Activated naive CD4-positive, alpha-beta T cell treated with anti-CD3 and anti-CD28 coated beads, Interleukin-2, amount 50 U/mL, for 16 hours (primary cell): ENCODE measurements at places on chromosomes 5 and 9.

DNA sequence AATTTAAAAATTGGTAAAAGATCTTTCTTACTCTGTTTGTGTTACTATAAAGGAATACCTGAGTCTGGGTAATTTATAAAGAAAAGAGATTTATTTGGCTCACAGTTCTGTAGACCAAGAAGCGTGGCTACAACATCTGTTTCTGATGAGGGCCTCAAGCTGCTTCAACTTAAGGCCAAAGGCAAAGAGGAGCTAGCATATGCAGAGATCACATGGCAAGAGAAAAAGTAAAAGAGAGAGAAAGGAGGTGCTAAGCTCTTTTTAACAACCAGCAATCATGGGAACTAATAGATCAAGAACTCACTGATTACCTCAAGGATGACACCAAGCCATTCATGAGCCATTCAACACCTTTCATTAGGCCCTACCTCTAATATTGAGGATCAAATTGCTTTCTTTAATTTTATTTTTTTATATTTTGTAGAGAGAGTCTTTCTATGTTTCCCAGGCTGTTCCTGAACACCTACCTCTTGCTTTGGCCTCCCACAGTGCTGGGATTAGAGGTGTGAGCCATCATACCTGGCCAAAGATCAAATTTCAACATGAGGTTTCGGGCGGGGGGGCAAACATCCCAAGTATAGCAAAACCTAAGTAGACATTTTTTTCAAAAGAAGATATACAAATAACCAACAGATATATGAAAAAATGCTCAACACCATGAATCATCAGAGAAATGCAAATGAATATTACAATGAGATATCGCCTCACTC, 16.0 kb upstream of the SHC3 start:
- no peak for DNase-seq

GRCh38 chr5:105619725-105620124, 2051.0 kb downstream of the EFNA5 start:
- DNase-seq, result no peak

- no peak for DNase-seq
These were observed 67.2 kb downstream of the TTC39B start for GRCh38 chr9:15239816-15240215.

- no peak for DNase-seq
These were observed 53.7 kb downstream of the PLAC8L1 start for GRCh38 chr5:146051678-146052077.

GRCh38 chr9:70255486-70255885, 3.3 kb upstream of the SMC5 start:
- DNase-seq, result no peak

- no peak for DNase-seq
These were observed 852.2 kb downstream of the EFNA5 start for GRCh38 chr5:106818552-106818951.

DNA sequence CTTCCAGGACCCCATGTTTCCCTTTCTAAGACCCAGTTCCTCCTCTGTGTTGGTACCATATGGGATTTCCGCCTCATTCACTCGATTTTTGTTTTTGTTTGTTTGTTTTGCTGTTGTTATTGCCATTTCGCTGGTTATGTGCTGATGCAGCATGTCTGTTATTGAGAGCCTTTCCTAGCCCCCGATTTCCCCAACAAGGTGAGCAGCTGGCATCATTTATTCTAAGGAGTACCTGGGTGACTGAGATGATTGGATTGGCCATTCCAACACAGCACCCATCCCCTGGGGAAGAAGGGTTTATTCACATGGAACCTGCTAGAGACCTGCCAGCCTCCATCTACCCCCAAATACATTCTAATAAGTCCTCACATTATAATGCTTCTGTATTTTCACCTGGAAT, 2.7 kb downstream of the GLRA1 start:
- DNase-seq, result no peak

GRCh38 chr5:127299678-127300077, 9.1 kb downstream of the MEGF10 start:
- DNase-seq, result no peak

GRCh38 chr9:137464291-137464999, 5.3 kb upstream of the NSMF start:
- DNase-seq, result peak; percentile 10

DNA sequence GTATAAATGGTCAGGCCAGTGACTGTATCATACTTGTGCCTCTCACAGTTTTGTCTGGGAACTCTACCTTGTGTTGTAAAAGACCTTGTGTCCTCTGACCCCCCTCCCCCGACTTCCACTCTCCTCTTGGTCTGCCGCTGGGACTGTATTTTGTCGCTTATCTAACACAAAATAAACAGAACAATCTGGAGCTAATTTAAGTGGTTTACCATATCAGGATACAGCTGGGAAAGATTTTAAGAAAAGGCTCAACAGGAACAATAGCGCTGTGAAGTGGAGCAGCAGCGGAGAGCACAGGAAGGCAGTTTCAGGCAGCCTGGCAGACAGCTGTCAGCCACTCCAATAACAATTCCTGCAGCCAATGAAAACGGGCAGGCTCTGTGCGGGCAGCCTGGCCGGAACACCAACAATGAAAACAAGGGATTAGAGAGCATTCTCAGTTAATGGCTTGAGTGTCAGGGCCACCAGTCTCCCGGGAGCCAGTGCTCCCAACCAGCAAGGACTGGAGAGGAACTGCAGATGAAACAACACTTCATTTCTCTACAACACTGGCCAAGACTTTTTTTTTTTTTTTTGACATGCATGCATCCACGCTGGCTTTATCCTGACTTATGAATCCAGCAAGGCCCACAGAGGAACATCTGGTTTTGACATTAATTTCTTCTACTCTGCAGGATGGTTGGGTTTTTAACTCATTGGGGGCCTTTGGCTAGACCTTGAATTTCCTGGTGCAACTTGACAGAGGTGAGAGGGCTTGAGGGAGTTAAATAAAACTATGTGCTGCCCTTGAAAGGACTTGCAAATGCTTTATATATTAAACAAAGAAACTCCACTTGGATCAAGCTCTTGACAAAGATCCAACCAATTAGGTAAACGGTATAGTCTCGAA, 76.7 kb downstream of the ARSB start:
- DNase-seq, result no peak

GRCh38 chr9:126058591-126058990, 268.0 kb upstream of the MVB12B start:
- DNase-seq, result no peak

GRCh38 chr5:172715931-172716682, 54.9 kb downstream of the DUSP1 start:
- DNase-seq, result no peak
